CD4-positive, alpha-beta T cell treated with Interleukin-12 subunit alpha and Interleukin-12 subunit beta, for 1 hour (primary cell): ENCODE measurements at places on chromosomes 4 and X.

- no peak for DNase-seq
These were observed 191.7 kb downstream of the PTTG2 start for GRCh38 chr4:38151873-38152272.

GRCh38 chr4:164956766-164957643 lies 20.5 kb downstream of the TRIM61 start:
- DNase-seq, result peak; percentile 72

GRCh38 chrX:108664701-108665100 lies 71.7 kb downstream of the IRS4 start:
- DNase-seq, result no peak

DNA sequence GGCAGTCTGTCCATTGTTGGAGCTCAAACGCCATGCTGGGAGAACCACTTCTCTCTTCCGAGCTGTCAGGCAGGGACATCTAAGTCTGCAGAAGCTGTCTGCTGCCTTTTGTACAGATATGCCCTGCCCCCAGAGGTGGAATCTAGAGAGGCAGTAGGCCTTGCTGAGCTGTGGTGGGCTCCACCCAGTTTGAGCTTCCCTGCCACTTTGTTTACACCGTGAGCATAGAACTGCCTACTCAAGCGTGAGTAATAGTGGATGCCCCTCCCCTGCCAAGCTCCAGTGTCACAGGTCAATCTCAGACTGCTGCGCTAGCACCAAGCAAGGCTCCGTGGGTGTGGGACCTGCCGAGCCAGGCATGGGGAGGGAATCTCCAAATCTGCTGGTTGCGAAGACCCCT lies 145.7 kb downstream of the VSIG4 start:
- peak; percentile 23 for DNase-seq

DNA sequence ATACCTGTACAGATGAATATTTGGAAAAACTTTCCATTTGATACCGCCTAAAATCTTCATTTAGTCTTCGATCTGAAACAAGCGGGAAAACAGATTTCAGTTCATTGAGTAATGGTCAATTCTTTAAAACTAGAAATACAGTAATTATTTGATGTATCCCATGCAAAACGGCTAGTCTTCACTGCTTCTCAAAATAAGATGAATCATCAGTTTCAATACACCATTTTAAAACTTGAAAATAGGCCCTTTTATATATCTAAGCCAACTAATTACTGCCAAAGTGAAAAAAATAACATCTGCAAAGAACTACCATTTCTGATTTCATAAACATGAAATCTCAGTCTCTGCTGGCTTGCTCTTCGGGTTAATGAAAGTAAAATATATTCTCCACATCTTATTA lies 11.0 kb downstream of the SCLT1 start:
- DNase-seq, result no peak

GRCh38 chr4:74228691-74229640 lies 71.0 kb downstream of the MTHFD2L start:
- peak; percentile 73 for DNase-seq

DNA sequence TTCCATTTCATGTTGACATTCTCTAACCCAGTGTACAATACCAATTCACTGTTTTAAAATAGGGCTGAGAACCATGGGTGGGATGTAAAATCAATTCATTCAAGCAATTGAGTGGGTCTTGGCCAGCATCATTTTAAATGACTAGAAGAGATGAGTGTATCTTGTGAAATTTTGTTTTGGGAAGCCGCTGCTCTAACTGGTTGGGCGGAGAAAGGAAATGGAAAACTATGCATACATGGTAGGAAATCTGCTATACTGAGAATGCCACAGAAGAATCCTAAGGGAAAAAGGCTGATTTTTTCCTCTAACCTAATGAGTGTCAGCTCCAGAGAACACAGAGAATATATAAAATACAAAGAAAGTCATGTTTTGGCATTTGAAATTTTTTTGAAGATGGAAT lies 54.8 kb upstream of the DCLK2 start:
- no peak for DNase-seq

DNA sequence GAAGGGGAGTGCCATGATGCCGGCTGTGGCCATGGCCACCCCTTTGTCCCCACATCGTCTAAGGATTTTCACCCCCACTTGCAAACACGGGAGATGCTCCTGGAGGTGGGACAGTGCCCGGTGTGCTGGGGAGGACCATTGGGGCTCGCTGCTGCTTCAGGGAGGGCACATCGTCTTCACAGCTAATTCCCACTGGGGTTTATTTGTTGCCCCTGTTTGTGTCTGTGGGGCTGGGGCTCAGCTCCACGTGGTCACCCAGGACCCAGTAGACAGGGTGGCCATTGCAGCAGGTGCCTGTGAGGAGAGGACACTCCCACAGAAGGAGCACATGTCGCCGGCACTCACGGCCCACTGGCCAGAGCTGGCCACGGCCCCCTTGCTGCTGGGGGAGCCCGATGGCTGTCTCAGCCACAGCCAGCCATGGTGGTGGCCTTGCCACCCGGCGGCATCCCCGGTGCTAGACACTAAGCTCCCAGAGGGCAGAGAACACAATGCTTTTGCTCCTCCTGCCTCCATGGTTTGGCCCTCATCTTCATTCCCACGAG lies 27.8 kb upstream of the GRPEL1 start:
- DNase-seq, result no peak

DNA sequence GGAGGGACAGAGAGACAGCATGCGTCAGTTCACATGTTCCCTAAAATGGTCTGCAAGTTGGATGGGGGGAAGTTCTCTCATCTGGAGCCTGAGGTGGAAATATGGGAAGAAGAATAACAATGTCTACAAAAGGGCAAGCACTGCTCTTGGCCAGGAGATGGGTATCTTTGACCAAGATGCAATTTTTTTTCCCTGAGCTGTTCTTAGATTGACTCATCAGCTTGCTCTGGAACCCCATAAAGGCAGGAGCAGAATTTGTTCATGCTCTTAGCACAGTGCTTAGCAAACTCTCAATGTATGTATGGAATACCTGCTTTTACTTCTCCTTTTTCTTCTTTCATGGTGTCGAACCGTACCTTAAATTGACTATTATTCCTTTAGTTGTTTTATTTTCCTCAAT lies 90.5 kb upstream of the ZNF827 start:
- DNase-seq, result no peak

- peak; percentile 12 for DNase-seq
These were observed 46.0 kb upstream of the MGST2 start for GRCh38 chr4:139619644-139620043.

DNA sequence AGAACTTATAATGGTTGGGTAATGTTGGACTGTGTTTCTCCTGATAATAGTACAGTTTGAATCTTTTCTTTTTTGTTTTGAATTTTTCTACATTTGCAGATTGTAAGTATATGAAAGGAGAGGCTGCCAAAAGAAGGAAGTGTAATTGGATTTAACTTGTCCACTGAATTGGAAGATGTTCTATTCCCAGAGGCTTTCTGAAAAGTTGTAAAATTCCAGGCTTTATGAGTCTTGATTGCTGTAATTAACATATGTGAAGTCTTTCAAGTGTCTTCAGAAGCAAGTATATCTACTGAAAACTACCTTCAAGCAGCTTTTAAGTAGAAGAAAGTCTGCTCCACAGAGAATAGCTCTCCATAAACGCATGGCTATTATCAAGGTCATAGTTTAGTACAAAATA lies 2456.4 kb downstream of the PCDH7 start:
- DNase-seq, result no peak

GRCh38 chrX:140157143-140157542 lies 191.8 kb upstream of the CXorf66 start:
- DNase-seq, result no peak

- no peak for DNase-seq
These were observed 16.0 kb upstream of the RBM3 start for GRCh38 chrX:48558271-48558670.

- DNase-seq, result no peak
These were observed 279.7 kb upstream of the SLC7A11 start for GRCh38 chr4:138521809-138522208.

DNA sequence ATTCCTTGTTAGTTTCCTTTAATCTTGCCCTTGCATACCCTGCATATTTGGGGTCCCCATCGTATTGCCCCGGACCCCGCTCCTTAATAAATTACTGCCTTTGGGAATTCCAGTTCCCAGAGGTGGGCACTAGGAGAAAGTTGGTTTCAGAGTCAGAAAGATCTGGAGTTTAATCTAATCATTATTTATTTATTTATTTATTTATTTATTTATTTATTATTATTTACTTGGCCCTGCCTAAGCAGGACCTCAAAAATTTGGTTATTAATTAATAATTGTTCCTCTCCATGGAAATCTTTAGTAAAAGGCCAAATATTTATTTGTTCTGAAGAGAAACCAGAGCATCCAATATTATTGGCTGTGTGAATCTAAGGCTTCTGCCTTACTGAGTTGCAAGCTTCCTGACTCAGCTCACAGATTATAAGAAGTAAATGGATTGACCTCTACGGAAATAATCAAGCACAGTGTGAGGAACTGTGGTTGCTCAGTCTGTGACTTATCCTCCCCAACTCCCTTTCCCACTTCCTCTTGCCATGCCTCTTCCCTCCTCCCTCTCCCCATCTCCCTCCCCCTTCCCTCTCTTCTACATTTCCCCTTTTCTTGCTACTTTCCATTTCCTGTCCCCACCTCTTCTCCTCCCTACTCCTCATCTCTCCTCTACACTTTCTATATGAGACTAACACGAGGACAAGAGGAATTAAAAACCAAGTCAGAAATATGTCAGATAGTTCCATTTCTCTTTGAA lies 61.5 kb upstream of the AP1S2 start:
- no peak for DNase-seq

DNA sequence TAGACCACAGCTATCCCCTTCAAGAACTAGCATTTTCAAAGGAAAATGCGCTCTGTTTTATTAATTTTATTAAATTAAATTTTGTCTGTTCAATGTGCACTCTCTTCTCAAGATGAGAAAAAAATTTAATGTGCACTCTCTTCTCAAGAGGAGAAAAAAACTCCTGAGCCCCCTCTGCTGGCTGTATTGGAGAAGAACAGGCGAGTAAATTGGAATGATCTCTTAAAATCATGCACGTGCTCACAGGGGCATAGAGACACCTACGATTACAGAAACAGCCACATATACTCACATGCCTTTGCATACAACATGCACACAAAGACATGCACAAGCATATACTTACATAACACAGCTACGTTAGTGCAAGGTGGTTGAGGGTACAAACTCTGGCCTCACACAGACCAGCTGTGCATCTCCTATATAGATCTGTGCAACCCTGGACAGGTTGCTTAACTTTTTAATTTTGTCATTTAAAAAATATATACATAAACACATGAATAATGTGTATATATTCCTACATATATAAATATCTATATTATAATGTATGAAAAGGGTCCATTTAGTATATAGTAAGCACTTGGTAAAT lies 176.2 kb upstream of the CXorf66 start:
- DNase-seq, result peak; percentile 10

GRCh38 chr4:152640058-152640921 lies 39.5 kb downstream of the TMEM154 start:
- peak; percentile 50 for DNase-seq

GRCh38 chr4:47465004-47465403 lies 1.5 kb upstream of the COMMD8 start:
- DNase-seq, result no peak

GRCh38 chrX:253451-254297 lies 27.5 kb upstream of the PLCXD1 start:
- no peak for DNase-seq

- DNase-seq, result no peak
These were observed 58.0 kb upstream of the KLHL13 start for GRCh38 chrX:118174516-118175098.

GRCh38 chrX:141405486-141405852 lies 163.2 kb upstream of the SPANXC start:
- DNase-seq, result no peak

- DNase-seq, result peak; percentile 51
These were observed 132.1 kb downstream of the DIPK2B start for GRCh38 chrX:45068569-45068968.

- DNase-seq, result no peak
These were observed 8.8 kb downstream of the EPHA5 start for GRCh38 chr4:65661471-65661870.

- DNase-seq, result no peak
These were observed 90.8 kb downstream of the DCTD start for GRCh38 chr4:182826391-182826790.

DNA sequence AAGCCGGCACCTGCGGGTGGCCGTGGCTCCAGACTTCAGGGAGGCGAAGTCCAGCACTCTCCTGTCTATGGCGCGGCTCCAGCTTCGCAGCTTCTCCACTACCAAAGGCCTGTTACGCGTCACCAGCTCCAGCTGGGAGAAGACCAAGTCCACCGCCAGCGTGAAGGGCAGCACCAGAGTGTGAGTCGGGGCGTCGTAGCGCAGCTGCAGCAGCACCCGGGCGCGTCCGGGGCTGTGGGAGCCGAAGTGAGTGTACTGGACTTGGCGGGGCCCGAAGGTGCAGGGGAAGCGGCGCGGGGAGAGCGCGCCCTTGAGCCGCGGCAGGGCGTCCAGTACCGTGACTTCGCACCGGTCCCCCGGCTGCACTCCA lies 444 bp downstream of the FREM3 start:
- DNase-seq, result no peak

DNA sequence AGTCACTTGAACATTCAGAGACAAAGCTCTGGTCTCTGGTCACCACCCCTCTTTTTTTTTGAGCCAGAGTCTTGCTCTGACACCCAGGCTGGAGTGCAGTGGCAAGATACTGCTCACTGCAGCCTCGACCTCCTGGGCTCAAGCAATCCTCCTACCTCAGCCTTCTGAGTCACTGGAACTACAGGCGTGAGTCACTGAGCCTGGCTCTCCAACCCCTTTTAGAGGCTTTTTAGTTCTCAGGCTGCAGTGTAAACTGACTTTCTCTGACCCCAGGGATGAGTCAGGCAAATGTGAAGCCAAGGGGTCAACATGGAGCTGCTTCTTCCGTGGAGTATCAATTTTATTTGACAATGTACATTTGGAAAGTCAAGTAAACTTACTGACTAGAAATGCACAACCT lies 229.2 kb downstream of the PTTG2 start:
- no peak for DNase-seq

- DNase-seq, result no peak
These were observed 554 bp downstream of the DCTD start for GRCh38 chr4:182916483-182917181.

DNA sequence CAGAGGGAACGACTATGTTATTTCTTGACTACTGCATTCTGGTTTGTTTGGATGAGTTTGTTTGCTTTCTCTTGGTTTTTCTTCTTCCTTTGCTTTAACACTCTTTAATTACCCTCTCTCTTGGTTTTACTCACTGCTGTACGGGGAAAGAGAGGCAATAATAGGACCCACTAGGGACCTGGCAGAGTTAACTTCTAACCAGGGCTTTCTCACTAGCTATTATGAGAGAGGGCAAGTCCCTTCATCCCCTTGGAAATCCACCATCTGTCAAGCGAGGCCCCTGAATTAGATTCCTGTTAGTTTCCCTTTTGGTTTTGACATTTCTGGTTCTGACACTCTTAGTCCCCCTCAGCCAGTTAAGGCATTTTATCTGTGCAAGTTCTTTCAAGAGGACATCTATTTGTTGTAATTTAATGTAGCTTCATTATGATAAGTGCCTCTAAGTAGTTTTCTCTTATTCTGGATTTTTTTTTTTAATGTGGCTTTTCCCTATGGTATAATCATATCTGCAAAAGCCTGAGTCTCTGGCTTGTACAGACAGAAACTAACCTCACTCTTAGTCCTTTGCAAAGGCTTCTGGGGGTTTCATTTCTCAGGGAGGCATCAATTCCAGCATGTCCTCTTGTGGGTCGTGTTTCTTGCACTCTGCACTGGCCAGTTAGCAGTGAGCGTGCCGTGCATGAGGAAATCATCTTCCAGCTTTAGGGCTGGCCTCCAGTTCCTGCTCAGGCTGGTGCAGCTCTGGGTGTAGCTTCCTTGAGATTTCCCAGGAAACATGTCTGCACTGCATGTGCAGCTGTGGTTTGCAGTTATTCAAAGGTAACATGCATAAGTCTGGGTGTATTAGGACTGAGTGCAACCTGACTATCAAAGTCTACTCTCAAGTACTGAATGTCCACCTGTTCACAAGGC lies 221.3 kb downstream of the STIM2 start:
- DNase-seq, result no peak

GRCh38 chrX:41946989-41947612 lies 23.7 kb upstream of the CASK start:
- peak; percentile 6 for DNase-seq
